ENCODE measurements at places on chromosomes 16 and 17.

DNA sequence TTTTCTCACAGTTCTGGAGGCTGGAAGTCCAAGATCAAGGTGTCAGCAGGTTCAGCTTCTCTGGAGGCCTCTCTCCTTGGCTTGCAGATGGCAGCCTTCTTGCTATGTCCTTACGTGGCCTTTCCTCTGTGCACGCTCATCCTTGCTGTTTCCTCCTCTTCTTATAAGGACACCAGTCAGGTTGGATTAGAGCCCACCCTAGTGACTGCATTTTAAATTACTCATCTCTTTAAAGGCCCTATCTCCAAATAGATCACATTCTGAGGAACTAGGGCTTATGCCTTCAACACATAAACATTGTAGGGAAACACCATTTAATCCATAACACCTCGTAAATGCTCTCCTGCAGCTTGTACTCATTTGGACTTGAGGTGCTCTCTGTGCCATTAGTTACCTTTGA, 36.3 kb downstream of the DHRS7C start:
- no peak for DNase-seq

GRCh38 chr17:60352071-60352470, 39.9 kb downstream of the USP32 start:
- no peak for DNase-seq

DNA sequence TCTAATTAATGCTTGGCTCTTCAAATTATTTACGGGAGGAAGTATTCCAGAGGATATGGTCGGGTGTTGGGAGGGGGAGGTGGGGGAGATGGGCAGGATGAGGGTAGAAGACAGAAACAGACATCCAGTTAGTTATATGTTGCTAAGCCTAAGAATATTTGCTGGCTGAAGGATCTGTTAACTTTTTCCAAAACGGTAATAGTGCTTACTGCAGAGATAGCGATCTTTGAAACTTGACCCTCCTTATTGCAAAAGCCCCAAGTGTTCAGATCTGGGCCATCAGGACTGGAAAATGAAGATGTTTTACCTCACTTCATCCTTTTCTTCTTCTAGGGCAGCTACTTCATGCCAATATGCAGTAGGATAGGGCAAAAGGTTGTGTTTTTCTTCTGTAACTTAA, 27.0 kb upstream of the MMD start:
- DNase-seq, result no peak

GRCh38 chr17:43517615-43518386, 28.3 kb downstream of the ETV4 start:
- no peak for DNase-seq

DNA sequence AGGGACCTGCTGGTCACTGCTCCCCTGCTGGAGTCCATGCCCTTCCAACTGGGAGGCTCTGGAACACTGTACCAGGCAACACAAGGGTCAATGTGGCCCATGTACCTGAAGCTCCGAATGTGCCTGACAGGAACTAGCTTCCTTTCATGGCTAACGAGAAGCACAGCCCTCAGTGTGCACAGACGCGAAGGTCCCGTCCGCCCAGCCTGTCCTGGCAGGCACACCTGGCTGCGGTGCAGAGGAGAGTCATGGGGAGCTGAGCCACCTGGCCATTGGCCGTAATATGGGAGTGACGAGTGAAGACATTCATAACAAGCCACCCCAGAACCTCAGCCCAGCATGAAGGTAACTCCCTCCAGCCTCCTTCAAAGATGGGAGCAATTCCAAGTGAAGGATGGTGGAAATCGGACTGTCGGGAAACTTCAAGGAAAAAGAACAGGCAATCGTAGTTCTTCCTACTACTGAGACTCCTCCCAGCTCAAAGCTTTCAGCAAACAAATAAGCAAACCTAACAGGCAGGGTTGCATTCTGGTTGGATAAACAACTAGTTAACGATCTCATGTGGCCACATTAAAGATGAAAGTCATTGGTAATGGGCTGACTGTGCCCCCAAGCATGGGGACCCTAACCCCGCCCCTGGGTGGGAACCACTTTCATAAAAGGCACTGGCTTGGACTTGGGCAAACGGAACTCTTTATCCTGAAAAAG, 13.2 kb downstream of the TMEM11 start:
- no peak for DNase-seq

DNA sequence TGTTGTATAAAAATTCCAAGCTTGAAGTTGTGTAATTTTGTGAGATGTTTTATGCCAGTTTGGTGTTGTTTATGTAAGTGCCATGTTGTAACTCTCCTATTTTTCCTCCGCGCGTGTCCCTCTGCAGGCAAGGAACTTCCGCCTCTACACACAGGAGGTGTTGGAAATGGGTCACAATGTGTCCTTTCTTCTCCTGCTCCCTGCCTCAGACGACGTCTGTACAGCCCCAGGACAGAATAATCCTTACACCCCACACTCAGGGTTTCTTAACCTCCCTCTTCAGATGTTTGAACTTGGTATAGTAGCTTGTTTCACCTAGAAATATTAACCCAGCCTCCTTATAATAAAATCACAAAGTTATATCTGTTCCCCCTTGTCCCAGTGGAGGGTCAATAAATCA, 111.3 kb upstream of the NOG start:
- DNase-seq, result no peak

- no peak for DNase-seq
These were observed 67.1 kb downstream of the ASIC2 start for GRCh38 chr17:33225994-33226393.

- no peak for DNase-seq
These were observed 42.6 kb downstream of the B9D1 start for GRCh38 chr17:19319771-19320505.

GRCh38 chr16:19359556-19359955, 58.1 kb upstream of the TMC5 start:
- DNase-seq, result no peak

DNA sequence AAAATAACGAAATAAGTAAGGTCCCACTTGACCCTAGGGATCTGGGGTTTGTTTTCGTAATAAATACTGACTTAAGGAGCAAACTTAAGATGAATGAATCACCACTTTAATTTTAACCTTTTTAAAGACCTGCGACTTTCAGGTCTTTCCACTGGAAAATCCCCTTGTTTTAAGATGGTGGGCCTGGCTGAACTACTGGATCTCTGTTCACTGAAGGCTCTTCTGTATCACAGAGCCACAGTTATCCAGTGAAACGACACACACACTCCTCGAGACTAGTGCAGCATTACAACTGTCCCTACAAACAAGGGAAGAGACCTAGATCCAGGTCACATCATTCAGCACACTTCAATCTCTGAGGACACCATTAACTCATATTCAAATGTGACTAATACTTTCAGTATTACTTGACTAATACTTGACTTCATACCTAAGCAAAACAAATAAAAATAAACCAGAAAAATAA, 299.0 kb downstream of the CEP112 start:
- DNase-seq, result no peak

GRCh38 chr17:62882284-62882683, 74.2 kb upstream of the MARCHF10 start:
- no peak for DNase-seq

- DNase-seq, result no peak
These were observed 8.0 kb upstream of the SPNS2 start for GRCh38 chr17:4490637-4491061.

GRCh38 chr16:82700541-82701235, 73.9 kb downstream of the CDH13 start:
- no peak for DNase-seq

- DNase-seq, result no peak
These were observed 26.0 kb upstream of the ERN1 start for GRCh38 chr17:64155751-64156544.

DNA sequence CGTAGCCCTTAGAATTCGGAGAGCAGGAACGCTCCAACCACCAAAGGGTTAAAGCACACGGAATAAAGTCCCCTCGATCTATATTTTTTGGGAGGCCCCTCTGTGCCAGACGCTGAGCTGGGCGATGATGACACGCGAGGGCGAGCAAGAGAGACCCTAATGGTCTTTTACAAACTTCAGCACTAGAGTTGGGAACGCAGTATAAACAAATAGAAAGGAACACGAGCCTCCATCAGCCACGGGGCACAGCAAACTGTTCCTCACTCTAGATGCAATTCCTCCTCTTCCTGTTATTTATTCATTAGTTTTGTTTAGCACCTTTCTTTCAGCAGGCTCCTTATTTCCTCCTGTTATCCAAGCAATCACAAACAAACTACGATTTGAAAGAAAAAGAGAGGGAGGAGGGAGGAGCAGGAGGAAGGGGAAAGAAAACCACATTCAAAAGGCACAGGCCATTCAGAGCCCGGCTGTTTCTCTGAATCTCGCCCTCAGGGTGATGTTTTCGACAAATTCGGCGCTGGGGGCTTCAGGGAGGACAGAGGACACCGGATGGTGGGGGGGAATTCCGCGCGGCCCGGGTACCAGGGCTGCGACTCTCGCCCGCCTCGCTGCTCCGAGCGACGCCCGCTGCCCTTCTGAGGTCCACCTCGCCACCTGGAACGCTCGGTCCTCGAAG, 1.6 kb downstream of the TOX3 start:
- no peak for DNase-seq

GRCh38 chr17:49875685-49876084, 27.8 kb upstream of the TAC4 start:
- DNase-seq, result no peak

- DNase-seq, result no peak
These were observed 76.6 kb downstream of the MAP2K4 start for GRCh38 chr17:12097326-12097725.

DNA sequence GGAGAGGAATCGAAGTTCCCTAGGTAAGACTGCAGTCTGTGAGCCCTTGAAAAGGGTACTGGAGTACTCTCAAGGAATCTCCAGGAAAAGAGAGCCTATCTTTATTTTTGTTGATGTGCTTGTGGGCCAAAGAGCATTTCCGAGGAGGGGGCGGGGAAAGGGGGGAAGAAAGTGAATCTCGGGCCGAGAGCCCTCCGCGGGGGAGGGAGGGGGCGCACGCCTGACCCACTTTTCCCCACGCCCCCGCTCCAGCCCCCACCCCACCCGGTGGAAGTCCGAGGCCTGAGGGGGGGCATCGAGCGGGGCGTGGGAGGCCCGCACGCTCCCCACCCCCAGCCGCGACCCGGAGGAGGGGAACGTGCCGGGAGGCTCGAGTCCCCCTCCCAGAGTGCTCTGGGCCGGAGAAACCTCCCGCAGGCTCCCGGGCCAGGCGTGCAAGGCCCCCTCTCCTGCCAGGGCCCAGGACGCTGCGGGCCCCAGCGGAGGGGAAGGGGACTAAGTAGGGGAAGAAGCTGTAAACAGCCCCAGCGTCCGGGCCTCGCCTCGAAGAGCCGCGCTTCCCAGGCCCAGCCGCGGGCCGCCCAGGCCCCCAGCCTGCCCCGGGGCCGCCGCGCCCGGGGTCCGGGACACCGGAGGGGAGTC, 444 bp downstream of the HELZ start:
- no peak for DNase-seq

- DNase-seq, result no peak
These were observed 174.2 kb upstream of the FAM20A start for GRCh38 chr17:68775318-68775717.

DNA sequence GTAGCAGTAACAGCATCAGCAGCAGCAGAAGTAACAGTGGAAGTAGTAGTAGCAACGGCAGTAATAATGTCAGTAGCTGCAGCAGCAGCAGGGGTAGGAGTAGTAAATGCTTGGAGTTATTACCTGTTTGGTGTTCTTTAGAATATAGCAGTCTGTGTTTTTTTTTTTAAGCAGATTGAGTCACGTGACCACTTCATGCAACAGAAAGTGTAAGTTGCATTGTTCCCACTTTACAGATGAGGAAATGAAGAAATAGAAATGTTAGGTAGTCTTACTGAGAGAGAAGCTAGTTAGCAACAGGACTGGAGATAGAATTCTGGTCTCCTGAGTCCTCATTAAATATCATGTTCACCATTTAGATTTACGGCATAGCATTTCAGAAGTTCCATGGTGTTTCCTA, 358.2 kb downstream of the HAPSTR1 start:
- no peak for DNase-seq

DNA sequence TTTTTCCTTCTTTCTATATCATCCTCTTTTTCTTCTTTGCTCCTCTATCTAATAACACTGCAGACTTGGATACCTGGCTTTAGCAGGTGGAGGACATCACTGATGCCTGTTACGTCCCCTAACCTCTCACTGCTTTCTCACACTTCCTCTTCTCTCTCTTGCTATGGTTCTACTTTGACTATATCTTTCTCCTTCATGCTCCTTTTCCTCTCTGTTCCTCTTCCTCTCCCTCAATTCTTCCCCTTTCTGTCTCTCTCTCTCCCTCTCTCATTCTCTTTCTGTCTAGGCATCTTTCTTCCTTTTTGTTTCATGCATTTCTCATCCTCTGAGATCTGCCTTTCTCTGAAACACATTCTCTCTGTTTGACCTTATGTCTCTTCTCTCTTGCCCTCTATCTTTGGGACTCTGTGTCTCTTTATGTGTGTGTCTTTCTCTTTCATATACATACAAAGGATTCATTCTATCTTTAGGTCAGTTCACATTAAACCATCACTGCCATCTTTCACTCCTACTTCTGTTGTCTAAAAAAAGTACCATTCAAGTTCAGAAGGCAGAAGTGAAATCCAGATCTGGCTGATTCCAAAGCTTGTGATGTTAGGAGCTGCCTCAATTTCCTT, 353.7 kb downstream of the SHISA9 start:
- no peak for DNase-seq

GRCh38 chr17:81510785-81511553, 1.6 kb downstream of the ACTG1 start:
- no peak for DNase-seq

DNA sequence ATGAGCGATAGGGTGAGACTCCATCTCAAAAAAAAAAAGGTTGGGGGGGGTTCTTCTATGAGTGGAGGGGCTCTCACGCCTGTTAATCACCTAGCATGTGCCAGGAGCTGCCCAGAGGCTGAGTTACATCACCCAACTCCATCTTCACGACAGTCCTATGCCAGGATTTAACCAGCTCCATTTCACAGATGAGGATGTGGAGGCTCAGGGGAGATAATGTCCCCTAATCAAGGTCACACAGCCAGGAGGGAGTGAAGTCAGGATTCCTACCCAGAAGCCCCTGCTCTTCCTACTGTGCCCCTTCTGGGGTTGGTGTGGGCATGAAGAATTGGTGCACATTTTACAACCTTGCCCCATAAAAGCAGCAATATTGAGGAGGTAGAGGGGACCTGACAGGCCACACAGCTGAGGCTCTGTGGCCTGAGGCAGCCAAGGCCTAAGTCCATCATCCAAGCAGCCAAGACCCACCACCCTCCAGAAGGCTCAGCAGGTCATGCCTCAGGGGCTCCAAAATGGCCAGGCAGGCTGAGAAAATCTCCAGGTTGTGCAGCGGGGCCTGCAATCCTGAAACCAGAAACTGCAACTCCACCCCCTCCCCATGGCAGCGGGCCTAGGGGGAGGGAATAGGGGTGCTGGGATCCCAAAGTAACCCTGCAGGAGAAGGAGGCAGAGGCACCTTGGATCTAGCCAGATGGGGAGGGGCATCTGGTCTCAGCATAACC, 6.9 kb downstream of the PPY start:
- no peak for DNase-seq

GRCh38 chr17:65190467-65191097, 53.4 kb downstream of the RGS9 start:
- DNase-seq, result no peak
